ENCODE measurements at places on chromosomes 2 and 18.

DNA sequence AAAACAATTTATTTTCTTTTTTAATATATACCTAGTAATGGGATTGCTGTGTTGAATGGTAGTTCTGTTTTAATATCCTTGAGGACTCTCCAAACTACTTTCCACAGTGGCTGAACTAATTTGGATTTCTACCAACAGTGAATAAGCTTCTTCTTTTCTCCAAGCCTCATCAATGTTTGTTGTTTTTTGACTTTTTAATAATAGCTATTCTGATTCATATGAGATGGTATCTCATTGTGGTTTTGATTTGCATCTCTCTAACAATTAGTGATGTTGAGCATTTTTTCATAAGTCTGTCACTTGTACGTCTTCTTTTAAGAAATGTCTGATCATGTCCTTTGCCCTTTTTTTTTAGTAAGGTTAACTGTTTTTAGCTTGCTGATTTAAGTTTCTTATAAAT, 863.3 kb downstream of the CNTNAP5 start:
- no peak for DNase-seq

GRCh38 chr2:198134293-198134955, 330.0 kb downstream of the PLCL1 start:
- DNase-seq: no peak

DNA sequence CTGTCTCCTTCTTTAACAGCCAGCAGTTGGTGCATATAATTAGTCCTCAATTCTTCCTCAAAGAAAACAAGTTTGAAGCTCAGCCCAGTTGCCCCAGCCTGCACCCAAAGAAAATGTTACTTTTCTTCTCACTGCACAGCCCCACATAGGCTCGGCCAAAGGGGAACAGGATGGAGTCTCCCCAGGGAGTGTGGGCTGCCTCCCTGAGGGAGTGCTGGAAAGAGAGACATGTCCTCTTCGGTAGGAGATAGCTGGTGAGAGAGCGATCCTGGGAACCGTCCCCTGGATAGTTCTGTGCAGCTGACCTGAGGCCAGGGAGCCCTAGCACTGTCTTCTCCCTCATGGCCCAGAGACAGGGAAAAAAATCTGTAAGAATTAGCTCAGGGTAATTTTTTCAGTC, 37.9 kb upstream of the CD207 start:
- no peak for DNase-seq

- no peak for DNase-seq
Observed at GRCh38 chr2:172739661-172740266, 4.1 kb downstream of the RAPGEF4 start.

DNA sequence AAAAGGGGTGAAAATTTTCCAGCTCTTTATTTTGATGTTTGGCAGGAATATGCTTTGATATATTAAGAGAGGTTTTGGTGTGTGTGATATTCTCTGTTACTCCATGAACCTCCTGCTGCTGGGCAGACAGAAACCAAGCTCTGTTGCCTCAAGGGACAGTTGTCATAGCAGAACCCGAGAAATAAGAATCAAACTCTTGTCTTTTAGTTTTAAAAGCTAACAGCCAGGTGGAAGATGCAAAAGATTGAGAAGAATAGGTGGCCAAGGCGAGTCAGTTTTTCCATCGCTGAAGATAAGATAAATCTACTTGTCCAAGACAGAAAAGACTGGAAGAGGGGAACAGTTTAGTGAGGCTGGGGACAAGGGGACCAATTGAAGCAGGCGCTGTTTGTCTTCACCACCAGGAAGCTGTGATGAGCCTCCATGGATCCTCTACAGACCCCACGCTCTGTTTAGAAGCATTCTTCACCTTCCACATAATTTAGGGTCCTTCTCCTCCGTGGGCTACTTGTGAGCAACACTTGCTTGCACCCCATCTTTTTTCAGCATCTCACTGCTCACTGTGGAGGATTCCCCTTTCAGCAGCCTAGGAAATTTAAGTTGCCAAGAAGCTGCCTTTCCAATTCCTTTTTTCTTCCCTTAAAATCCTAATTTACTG, 23.9 kb downstream of the PMAIP1 start:
- no peak for DNase-seq

DNA sequence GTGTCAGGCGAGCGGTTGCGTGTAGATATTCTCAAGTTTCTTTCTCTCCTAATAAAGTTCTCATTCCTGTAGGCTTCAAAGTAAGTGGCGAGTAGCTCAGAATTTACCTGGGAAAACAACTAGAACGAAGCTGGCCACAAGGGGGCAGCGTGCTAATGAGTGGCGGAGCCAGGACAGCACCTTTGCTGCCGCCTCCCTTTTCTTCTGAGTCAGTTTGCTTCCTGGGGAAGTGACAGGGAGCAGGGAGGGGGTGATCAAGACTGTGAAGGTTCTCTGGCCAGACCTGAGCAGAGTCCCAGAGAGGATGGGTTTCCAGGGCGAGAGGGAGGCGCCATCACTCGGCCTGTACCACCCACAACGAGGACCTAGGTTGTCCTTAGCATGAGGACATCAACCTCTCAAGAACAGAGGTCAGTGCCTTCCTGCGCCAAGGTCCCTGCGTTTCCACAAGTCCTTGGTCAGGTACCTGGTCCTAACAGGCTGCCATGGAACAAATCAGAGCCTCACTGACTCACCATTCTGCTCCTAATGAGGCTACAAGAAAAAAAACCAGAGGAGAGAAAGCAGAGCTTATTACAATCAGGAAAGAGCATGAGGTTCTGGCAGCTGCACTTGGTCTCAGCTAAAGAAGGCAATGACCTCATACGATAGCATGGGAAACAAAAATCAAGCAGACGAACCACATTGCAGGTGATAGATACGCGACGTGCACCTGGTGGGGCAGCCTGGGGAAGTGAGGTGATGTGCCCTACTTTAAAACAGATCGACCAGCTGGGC, 98.7 kb downstream of the PLB1 start:
- peak; percentile 74 for DNase-seq

DNA sequence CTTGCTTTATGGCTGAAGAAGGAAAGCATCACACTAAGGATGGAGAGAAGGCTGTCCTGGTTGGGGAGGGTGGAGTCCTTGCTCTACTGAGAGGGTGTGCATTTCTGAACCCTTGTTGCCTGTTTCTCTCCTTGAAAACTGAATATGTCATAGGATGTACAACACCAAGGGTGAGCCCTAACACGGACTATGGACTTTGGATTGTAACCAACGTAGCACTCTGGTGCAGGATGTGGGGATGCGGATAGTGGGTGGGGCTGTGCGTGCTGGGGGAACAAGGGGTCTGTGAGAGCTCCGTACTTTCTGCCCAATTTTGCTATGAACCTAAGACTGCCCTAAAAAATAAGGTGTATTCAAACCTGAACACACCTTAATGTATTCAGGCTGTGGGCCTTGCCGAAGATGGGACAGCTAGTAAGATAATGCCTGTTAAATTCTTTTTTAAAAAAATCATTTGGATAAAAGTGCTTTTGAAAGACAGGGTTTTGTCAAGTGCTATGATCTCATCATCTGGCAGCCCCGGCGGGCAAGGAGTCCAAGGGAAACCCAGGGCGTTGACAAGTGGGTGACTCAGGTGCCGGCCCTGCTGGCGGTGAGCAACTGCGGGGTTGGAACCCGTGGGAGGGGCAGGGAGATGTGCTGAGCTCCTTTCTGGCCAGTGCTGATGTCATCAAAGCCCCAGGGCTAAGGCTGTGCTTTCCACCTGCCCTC, 54.0 kb downstream of the GATA6 start:
- no peak for DNase-seq

DNA sequence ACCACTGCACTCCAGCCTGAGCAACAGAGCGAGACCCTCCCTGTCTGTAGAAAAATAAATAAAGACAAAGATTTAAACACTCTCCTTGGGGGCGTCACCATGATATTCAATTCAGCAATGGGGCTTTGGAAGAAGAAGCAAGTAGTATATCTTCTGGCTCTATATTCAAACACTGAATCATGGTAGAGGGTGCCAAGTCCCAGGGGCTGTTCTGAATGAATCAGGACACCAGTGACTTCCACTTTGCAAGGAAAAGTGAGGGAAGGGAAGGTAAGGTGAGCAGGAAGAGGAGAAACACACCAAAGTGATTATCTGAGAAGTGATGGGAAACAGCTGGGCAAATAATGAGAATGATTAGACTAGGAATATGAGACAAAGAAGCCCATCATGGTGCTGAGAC, 80.5 kb downstream of the AAK1 start:
- no peak for DNase-seq

DNA sequence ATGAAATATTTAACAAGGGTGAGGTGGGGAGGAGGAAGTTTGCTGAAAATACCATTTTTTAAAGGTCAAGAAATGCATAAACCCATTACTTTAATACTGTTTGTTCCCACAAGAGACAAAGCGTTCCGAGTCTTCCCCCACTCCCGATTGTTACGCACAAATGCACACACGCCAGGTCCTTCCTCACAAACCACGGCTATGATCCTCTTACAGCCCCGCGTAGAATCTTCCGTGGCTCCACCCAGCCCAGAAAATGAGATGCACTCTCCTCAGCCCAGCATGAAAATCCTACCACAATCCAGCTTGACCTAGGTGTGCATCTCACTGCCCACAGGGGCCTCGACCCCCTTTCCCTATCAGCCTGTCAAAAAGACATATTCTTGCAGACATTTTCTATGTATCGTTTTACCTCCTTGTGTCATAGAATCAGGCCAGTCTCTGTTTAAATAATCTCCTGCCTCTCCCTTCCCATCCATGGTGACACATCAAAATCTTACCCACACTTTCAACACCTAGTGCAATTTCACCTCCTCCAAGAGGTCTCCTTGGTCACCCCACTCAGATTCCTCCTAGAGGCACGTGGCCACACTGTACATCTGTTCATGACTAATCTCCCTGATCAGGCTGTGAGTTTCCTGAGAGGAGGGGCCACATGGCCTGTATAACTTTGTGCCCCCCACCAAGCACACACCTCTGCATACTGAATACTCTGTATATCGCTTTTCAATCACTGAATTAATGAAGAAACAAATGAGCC, 491.0 kb upstream of the KLHL29 start:
- DNase-seq: no peak

DNA sequence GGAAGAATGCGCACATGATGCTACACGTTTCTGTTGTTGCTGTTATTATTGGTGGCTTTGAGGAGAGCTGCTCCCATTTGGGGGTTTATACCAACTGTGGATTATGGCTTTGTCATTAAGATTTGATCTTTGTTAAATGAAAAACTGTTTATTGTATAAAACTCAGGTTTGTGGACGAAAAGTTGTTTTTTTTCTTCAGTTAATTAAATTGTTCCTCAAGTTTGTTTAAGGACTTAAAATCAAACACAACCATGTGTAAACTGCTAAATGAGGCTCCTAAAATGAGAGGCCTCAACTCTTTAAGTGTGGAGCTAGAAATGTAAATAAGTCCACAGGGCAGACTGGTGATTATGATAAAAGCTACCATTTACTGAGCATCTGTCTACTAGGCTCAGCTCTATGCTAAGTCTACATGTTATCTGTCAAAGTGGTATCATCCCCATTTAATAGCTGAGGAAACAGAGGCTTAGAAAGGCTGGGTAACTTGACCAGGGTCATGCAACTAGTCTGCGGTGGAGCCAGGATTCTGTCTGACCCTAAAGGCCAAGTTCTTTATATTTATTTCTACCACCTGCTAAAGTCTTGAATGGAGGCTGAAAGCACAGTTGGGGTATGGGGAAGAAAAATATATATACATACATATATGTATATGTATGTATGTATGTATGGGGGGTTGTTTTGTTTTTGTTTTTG, 4.1 kb downstream of the MYCN start:
- DNase-seq: no peak

DNA sequence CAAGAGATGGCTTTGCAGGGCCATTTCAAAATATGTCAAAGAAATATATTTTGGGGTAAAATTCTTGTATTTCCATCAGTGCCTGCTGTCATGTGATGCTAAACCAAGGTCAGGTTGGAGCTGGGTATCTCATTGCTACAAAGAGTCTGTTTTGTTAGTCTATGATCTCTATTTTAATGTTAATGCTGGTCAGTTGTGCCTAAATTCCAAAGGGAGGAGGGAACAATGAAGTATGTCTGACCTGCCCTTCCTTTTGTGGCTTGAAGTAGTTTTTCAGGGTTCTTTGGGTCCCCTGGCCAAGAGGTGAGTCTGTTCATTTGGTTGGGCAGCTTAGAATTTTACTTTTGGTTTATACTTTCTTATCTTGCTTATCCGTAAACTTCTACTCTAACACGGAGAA, 61.6 kb upstream of the DYNAP start:
- DNase-seq: no peak

DNA sequence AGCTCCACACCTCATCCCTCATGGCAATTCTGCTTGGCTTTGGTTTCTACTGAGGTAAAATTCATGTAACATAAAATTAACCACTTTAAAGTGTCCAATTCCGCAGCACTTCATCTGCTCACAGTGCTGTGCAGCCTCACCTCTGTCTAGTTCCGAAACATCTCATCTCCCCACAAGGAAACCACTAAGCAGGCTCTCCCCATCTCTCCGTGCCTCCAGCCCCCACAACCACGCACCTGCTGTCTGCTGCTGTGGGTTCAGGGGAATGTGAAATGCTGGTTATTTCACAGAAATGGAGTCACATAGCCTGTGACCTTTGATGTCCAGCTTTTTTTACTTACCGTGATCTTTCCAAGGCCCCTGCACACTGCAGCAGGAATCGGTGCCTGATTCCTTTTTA, 7.7 kb upstream of the GPC1 start:
- no peak for DNase-seq

GRCh38 chr2:215612786-215613185, 176.9 kb upstream of the FN1 start:
- DNase-seq: no peak

DNA sequence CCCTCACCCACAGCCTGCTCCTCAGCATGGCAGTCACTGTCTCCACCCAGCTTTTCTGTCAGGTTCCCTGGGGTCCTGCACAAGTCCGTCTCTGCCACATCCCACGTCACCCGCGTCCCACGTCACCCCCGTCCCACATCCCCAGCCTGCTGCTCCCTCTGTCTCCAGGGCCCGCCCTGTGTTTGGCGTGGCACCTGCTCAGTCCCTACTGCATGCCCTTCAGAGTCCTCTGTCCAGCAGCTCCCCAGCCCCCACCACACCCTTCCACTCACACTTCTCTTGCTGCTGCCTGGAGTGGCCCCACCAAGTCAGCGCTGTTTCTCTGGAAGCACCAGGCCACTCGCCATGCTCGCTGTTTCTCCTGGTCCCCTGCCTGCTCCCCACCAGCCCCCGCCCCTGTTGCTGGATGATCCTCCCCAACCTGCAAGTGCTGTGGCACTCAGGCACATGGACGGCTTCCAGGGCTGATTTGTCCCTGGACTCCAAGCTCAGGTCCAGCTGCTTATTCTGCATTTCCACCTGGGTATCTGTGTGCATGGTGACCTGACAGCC, 18.8 kb downstream of the ATG4B start:
- no peak for DNase-seq

DNA sequence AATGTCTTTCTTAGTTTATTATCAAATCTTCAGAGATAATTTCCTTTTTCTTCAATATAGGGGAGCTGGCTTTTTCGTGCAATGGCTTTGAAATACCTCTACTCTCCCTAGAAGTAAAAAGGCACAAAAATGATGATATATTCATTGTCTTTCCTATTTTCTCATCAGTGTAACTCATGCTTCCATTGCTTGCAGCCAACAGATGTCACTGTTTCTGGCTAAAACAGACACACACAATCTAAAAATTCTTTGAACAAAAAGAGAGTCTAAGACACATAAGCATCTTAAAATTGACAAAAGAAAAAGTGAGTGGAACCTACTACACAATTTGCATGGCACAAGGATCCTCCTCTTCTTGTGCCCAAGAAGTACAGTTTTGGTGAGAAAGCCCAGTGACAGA, 448.7 kb upstream of the VRK2 start:
- no peak for DNase-seq

GRCh38 chr2:72111061-72111460, 36.6 kb downstream of the CYP26B1 start:
- no peak for DNase-seq

Data from NCI-H187 (cell line).